Activated CD8-positive, alpha-beta T cell treated with anti-CD3 and anti-CD28 coated beads, Interleukin-2, amount 10 ng/mL, durations not matched to agents 7 days and 5 days (primary cell): ENCODE measurements at places on chromosomes 7 and 10. TPM values are rescaled to one million over a fixed set of nuclear protein-coding genes. Genes with fewer than 3 reads are reported as not detected.

Gene HNRNPH3
- total RNA-seq = 114 TPM

Gene ETV1
- not detected for total RNA-seq

Gene HOXA10
- not detected for total RNA-seq

Gene IDI2
- total RNA-seq = not detected

Gene OPN4
- total RNA-seq = not detected

Gene SLC13A4
- total RNA-seq = not detected

Gene DOCK4
- 0.10 TPM for total RNA-seq

Gene PTPRN2
- 7.2 TPM for total RNA-seq

Gene PRXL2A
- total RNA-seq = 15.3 TPM

Gene MSS51
- 2.9 TPM for total RNA-seq

Gene OR2F1
- not detected for total RNA-seq

Gene CLDN4
- total RNA-seq = 0.29 TPM

Gene RALA
- 32.2 TPM for total RNA-seq

Gene GIMAP6
- total RNA-seq = 88.9 TPM

Gene RAPGEF5
- total RNA-seq = 0.42 TPM

Gene ZNF735
- total RNA-seq = not detected

Gene GRM3
- total RNA-seq = not detected

Gene C10orf53
- not detected for total RNA-seq

Gene H2BK1
- not detected for total RNA-seq

Gene RADIL
- total RNA-seq = 0.82 TPM

Gene NME8
- not detected for total RNA-seq

Gene ATG9B
- 6.8 TPM for total RNA-seq

Gene GRM8
- not detected for total RNA-seq

Gene IKZF1
- 374 TPM for total RNA-seq

Gene ARMC3
- total RNA-seq = not detected

Gene MBL2
- not detected for total RNA-seq

Gene NOS3
- 12.2 TPM for total RNA-seq

Gene NUTM2E
- total RNA-seq = 0.13 TPM

Gene EN2
- total RNA-seq = not detected

Gene GPRIN2
- total RNA-seq = not detected

Gene MMS19
- 73.3 TPM for total RNA-seq

Gene PRLHR
- total RNA-seq = not detected

Gene NUTM2A
- total RNA-seq = 0.29 TPM

Gene PRKCQ
- 60.1 TPM for total RNA-seq

Gene ZMIZ2
- total RNA-seq = 80.7 TPM

Gene RELN
- not detected for total RNA-seq

Gene HECW1
- not detected for total RNA-seq

Gene SLC26A5
- total RNA-seq = not detected

Gene EVX1
- not detected for total RNA-seq
